ENCODE measurements at places on chromosomes 4 and X.

GRCh38 chr4:84917086-84917821, 49.2 kb downstream of the WDFY3 start:
- DNase-seq, result no peak

DNA sequence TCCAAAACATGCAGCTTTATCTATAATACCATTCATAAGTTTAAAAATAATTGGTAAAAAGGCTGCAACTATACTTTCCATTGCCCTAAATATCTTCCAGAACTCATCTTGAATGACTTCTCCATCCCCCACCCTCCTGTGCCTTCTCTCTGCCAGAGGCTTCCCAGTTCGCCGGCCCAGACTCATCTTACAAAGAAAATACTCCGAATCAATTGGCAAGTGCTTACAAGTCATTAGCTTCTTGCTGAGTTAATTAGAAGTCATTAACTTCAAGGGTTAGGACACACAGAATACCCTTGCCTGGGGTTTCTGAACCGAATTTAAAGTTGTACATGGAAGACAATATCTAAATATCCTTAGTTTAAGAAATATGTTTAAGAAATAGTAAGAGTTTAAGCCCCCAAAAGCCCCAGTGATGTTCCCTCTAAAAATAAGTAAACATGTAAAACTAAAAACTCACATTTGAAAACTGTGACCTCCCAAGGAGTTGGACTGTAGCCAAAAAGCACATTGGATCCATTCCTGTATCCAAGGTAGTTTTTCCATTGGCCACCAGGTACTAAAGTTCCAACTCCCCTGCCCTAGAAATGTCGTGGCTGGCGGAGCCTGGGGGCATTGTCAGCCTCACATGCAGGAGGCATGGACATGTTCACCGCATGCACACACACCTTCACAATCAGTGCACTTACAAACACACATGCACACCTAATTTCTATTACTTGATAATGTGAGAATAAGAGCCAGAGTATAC, 535.2 kb upstream of the FAT1 start:
- DNase-seq, result no peak

- DNase-seq, result no peak
These were observed 1.9 kb upstream of the TBC1D14 start for GRCh38 chr4:6907658-6908191.

DNA sequence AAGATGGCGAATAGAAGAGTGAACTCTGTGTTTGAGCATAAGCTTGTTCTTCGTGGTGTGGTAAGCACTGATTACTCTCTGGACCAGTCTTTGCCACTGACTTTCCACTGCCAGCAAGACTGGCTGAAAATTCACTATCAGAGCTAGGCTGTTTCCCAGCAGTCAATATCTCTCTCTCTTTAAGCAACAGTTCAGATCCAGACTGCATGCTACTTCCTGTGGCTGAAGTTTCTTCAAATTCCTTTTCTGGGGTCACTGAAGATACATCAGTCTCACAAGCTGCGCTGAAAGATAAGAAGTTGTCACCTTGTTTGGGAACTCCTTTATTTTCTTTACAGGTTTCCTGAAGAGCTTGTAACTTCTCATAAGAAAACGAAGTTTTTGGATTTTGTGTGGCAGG, 54.0 kb upstream of the FAM120C start:
- no peak for DNase-seq
